Renal cortical epithelial cell (primary cell): ENCODE measurements at places on chromosomes 4 and X. TPM values are rescaled to one million over a fixed set of nuclear protein-coding genes. Genes with fewer than 3 reads are reported as not detected.

GRCh38 chr4:76513482-76513881, 78.5 kb downstream of the SHROOM3 start:
- DNase-seq, result peak; percentile 21

- DNase-seq, result no peak
Measured at GRCh38 chr4:142557239-142557801, 288.8 kb downstream of the INPP4B start.

The SMIM31 gene
- 0.05 TPM in 1 of 2 replicates, not detected in the other for total RNA-seq

GRCh38 chr4:77232653-77233052, 75.6 kb downstream of the CCNG2 start:
- DNase-seq, result peak; percentile 80

- DNase-seq, result no peak
Measured at GRCh38 chr4:7738458-7739076, 201.1 kb downstream of the AFAP1 start.

The SPINK2 gene
- 0.45 TPM in 1 of 2 replicates, not detected in the other for total RNA-seq

DNA sequence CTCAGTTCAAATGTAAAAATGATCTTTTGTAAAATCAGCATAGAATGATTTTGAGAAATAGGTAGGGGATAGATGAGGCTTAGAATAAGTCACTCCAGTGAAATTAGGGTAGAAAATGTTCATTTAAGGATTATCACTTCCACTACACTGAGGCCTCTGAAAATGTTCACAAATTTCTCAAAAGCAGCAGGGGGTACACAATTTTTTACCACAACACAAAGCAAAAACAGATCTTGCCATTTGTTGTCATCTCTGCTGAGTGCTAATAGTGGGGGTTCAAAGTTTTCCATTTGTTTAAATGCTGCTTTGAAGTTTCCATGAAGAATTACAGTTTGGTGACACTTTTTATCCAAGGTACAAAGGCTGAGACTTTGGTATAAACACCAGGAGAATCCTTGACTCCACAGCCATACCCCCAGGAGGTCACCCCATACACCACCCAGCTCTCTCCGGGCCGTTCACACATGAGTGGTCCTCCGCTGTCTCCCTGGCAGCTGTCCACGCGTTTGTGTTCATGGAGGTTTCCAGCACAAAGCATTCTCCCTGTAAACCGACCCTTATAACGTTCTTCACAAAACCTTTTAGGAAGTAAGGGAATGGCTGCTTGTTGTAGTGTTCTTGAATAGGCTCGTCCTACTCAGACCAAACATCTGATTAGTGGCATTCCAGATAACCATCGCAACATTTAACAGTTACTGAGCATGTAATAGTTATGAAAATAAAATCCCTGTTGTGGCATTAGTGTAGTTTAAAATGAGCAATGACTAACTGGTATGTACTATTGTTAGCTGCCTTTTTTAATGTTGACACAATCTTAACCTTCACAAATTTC, 71.0 kb downstream of the PRSS12 start:
- DNase-seq, result peak; percentile 72

GRCh38 chr4:66372706-66373105, 702.4 kb upstream of the EPHA5 start:
- DNase-seq, result no peak

The MFAP3L gene
- total RNA-seq, result 19.6 and 93.0 TPM in 2 replicates
